Cortex of kidney (tissue), 1 donor: ENCODE measurements at places on chromosomes 12 and 14.

GRCh38 chr14:79016828-79017505 lies 846.8 kb downstream of the NRXN3 start:
- DNase-seq: no peak

DNA sequence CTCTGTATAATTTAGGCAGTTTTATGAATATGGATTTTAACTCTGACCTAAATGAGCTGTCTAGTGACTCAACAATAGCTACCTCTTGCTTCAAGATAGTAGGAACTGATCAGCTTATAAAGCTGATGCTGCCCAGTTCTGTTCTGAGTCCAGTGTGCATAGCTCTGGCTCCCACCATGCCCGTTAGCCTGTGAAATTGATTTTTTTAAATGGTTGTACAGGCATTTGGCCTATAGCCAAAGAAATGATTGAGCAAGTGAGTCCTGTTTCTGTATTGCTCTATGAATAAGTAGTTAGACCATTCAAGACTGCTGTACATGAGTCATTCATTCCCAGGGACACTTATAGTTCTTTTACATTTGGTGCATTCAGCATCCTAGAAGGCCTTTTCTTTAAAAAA lies 36.4 kb downstream of the SAMD4A start:
- DNase-seq: no peak

DNA sequence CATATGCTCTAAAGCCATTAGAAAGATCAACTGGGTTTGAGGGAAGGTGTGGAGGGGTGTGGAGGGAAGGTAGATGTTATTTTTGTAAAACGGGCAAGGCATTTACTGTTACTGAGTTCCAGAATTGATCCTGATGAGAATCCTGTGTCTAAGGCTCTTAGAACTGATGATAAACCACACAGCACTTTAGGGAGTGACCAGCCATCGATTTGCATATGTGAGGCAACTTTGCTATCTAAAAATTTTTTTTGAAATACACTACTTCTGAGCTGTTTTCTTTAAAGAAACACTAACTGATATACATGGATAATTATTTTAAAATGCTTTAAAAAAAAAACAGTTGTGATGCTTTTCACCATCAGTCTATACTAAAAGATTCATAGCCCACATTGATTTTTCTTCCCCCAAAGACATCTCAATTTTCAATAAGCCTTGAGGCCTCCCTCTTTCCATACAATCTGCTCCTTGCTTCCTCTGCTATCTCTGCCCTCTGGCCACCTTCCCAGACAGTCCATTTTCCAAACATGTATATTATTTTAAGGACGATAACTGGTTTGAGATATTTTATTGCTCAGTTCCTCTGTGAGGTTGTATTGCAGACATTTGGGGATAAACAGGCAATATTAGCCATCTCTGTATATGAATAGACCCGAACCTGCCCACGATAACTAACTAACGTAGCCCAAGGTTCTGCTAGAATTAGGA lies 265.9 kb downstream of the EFCAB11 start:
- DNase-seq: no peak

DNA sequence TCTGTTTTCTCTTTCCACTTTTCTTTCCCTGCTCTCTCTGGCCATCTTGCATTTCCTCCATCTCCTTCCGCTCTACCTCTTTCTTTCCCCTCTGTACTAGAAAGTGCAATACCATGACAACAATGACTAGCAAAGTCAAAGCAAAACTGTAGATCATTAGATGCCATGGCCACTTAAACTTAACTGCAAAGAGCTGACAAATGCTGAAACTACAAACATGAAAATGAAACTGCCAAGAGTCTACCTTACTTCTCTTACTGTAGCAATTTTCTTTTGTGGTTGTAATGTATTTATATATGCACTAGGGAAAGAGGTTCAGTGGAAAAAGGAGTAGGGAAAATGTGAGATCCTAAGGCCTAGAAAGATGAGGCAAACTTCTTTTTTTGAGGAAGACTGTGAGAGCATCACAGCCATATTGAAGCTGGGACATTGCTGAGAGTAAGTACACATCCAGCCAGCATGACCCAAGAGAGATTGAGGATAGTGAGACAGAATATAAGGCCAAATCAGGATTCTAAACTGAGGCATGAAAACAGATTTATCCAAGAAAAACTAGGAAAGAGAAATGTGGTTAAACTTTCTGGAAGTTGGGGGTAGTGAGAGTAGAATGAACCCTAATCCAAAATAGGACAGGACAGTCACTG lies 276.6 kb upstream of the NAV3 start:
- DNase-seq: no peak

- no peak for DNase-seq
Observed at GRCh38 chr12:105977652-105978051, 161.1 kb downstream of the NUAK1 start.

- DNase-seq: no peak
Observed at GRCh38 chr12:6183689-6184428, 16.3 kb upstream of the CD9 start.

- no peak for DNase-seq
Observed at GRCh38 chr14:68181519-68182326, 362.1 kb downstream of the RAD51B start.

GRCh38 chr12:15972894-15973293 lies 61.8 kb downstream of the DERA start:
- DNase-seq: no peak

GRCh38 chr14:58669556-58670200 lies 31.9 kb downstream of the DACT1 start:
- no peak for DNase-seq

DNA sequence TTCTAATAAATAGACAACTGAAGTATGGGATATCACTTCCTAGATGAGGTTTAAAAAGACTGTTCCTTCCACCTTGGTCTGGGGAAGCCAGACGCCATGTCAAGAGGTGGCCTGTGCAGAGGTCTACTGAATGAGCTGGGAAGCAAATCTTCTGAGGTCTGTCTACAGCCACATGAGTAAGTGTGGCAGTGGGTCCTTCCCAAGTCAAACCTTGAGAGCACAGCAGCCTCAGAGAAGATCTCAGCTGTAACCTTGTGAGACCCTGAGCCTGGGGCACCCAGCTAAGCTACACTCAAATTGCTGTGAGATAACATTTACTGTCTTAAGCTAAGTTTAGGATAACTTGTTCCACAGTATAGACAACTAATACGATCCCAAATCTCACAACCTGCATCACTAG lies 20.2 kb downstream of the NDUFA12 start:
- DNase-seq: no peak

- no peak for DNase-seq
Observed at GRCh38 chr12:117363953-117364486, 2.6 kb upstream of the NOS1 start.

DNA sequence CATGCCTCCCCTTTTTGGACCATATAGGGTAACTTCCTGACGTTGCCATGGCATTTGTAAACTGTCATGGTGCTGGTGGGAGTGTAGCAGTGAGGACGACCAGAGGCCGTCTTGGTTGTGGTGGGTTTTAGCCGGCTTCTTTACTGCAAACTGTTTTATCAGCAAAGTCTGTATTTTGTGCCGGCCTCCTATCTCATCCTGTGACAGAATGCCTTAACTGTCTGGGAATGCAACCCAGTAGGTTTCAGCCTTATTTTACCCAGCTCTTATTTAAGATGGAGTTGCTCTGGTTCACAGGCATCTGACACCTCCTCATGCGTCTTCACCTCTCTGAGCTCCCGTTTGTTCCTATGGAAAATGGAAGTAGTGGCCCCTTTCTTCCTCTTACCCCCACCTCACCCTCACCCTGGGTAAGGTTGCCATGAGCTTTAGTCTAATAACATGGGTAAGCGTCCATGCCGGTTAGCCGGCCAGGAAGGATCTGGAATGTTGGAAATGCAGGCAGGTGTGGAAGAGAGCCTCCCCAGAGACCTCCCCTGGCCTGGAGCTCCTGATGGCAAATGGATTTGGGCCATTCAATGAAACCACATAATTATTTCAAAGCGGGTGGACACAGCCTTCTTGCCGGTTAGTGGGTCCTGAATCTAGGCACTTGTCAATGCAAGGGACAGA lies 18.6 kb downstream of the HHIPL1 start:
- no peak for DNase-seq

DNA sequence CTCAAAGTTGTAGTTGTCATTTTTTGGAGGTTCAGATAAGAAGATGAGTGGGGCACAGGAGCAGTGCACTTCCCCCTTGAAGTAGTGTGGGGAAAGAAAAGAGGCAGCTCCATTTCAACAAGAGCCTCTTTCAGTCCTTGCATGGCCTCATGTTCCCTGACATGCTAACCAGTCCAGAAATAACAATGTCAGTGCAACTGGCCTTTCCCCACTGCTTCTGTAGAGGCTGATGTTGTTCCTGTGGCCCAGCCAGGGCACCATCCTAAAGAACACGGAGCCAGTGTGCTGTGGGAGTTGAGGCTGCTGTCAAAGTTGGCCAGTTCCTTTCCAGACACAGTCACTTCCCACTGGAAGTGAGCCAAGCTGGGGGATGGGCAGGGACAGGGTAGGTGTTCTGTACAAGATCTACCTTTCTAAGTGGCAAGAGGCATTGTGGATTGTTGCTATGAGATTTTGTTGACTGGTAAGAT lies 77.7 kb upstream of the SLC38A2 start:
- DNase-seq: no peak

DNA sequence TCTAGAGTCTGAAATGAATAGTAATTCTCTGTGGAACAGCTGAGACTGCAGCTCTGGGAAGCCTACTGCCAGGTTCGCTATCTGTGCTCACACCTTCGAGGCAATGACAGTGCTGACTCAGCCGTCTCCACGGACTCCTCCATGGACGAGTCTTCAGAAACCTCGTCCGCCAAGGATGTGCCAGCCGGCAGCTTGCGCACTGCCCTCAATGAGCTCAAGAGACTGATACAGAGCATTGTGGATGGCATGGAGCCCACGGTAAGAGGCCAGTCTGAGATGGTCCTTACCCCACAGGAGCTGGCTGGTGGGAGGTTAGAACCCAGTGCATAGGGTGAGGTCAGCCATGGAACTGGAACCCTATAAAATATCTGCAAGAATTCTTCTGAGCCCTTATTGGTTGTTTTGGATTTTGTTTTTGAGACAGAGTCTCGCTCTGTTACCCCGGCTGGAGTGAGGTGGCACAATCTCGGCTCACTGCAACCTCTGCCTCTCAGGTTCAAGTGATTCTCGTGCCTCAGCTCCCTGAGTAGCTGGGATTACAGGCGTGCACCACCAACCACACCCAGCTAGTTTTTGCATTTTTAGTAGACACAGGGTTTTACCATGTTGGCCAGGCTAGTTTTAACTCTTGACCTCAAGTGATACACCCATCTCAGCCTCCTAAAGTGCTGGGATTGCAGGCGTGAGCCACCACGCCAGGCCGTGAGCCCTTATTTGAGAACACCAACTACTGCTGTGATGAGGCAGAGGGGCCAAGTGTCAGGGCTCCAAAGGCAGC lies 43.9 kb downstream of the RAB35 start:
- DNase-seq: no peak

GRCh38 chr12:34395056-34396005 lies 373.0 kb downstream of the ALG10 start:
- no peak for DNase-seq

DNA sequence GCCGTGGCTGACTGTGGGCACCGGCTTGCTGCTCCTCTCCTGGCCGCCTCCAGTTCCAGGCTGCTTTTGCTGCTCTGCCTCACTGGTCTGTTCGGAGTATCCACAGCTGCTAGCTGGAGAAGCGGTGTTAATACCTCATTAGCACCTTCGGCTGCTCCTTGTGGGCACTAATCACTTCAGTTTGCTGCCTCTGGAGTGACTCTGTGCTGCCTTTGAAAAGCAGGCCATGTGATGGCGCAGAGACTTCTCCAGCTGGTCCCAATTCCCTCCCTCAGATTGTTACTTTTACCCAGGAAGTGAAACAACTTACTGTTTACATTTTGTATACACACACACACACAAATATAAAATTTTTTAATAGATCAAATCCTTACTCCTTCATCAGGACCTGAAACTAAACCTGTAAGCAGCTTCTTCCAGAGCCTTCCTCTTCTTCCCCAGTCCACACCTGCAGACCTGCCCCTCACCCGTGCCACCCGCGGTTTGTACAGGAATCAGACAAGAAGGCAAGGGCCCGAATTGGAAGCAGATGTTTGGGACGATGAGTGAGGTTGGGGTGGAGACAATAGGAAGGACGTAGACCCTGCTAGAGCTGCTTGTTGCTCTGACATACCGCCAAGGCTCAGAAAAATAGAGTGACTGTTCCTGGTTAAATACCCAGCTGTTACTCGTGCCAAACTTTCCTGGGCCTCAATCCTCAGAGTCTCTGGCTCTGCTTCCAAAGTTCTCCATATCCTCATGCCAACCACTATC lies 41.5 kb upstream of the LTBP2 start:
- no peak for DNase-seq

GRCh38 chr12:6532927-6533652 lies 1.2 kb upstream of the GAPDH start:
- no peak for DNase-seq

- no peak for DNase-seq
Observed at GRCh38 chr14:61125867-61126572, 145.0 kb downstream of the SLC38A6 start.

GRCh38 chr14:99562856-99563748 lies 40.9 kb downstream of the CCDC85C start:
- DNase-seq: no peak

DNA sequence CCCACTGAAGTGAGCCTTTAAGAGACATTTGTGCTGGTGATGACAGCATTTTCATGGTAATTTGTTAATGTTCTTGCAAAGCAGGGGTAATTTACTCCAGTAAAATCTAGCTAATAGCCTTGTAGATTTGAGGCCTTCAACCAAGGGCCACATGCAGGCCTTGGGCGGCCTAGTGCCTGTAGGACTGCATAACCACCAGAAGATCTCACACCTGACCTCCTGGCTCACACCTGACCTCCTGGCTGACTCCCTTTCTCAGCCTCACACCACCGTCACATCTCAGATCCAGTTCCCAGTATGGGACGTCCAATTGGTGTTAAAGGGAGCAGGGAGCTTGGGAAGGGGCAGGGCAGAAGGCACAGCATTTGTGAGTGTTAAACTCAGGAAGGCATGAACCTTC lies 26.9 kb downstream of the C12orf42 start:
- no peak for DNase-seq

DNA sequence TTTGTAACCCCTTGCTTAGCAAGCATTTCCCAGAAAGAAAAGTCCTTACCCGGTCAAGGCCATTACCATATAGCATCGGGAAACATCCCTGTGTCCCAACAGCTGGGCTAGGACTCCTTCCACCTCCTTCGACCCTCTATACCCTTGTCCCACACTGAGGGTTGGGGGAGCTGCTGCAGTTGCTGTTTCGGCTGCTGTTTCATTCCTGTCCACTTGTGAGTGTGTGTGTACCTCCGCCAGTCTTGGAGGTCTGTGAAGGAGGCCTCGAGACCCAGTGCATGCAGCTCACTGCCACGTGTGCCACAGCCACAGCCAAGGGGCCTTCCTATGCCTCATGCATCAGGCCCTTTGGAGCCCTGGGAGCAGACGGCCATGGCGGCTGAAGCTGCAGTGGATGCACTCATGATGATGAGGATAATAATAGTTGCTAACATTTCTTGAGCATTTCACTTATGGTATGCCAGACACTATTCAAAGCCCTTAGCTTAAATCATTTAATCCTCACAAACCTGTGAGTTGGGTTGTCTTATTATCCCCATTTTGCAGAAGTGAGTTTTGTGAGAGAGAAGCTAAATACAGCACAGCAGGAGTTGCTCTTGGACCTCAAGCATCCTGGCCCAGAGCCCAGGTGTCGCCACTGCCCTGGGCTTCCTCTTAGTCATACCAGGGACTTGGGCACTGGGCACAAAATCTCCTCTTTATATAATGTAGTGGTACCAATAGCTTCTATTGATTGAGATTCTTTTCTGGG lies 156.5 kb downstream of the PRKCH start:
- no peak for DNase-seq

- no peak for DNase-seq
Observed at GRCh38 chr12:113230315-113231234, 9.3 kb downstream of the TPCN1 start.
